Osteocyte (in vitro differentiated cells): ENCODE measurements at places on chromosomes 1 and 21. TPM values are rescaled to one million over a fixed set of nuclear protein-coding genes. Genes with fewer than 3 reads are reported as not detected.

- no peak for DNase-seq
Measured at GRCh38 chr1:109567877-109568672, 19.7 kb downstream of the GNAI3 start.

- no peak for DNase-seq
Measured at GRCh38 chr1:58854576-58854975, 70.7 kb upstream of the JUN start.

DNA sequence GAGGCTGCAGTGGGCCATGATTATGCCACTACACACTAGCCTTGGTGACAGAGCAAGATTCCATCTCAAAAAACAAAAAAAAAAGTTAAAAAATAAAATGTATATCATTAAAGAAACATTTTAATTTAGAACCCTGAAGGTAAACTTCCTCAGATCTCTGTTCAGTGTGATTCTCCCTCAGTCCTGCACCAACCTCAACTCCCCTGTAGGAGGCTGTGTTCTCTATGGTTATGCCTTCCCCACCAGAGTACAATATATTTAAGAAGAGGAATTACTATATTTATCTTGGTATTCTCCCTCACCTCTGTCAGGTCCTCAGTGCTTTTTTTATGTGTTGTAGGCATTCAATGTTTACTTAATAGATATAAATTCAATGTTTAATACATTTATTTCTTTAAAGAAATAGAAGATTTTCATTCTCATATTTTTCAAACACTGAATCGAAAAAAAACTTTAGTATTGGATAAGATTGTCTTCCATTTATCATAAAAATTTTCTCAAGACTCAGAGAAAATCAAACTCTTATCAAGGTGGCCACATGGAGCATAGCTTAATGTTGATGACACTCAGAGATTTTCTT lies 4.8 kb upstream of the LRRC8B start:
- no peak for DNase-seq

C1orf167 gene
- not detected in 2 replicates for total RNA-seq

DNA sequence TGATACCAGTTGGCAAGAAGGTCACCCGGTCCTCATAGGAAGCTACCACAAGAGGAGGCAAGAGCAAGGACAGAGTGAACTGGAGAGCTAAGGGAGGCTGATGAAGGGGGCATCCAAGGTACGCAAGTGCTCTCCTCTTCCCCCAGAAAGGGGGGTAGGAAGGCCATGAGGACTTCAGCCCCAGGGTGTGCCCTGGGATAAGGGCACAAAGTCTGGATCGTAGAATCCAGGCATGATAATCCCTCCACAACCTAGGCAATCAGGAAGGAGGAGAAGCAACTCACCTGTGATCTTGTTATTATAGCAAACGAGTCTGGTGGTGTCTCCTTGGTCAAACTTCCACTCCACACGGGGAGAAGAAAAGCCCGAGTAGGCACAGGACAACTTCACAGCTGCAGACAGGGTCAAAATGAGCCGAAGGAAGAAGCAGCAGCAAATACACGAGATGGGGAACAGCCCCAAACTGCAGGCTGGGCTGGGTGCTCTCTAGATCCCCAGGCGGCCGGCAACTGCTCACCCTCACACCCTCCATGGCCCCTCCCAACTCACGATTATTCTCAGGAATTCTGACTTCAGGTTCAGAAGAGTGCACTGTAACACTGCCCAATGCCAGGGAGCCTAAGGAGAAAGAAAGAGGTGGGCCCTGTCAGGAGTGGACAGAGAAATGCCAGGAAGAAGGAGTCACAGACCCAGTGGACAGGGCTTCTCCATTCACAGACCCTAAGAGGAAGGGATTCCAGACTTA lies 20.0 kb downstream of the F11R start:
- DNase-seq: no peak

DNA sequence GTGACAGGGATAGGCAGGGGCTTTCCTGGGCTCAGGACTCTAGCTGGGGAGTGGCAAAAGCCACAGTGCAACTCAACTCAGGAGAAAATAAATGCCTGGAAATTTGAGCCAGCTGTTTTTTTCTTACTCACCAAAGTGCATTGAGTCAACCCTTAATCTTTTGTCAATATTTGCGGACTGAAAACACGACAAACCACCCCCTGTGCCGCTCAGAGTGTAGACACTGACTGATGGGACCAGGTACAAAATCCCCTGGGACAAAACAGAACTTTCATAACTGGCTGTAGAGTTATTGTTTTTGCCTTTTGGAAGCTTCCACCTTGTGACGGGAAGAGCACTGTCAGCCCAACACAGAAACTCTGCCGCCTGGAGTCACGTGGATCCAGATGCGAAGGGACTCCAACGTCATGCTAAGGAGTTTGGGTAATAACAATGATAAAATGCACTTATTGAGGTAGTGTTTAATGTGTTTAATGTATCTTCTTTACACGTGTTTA lies 164.6 kb downstream of the PLPP3 start:
- DNase-seq: no peak

- DNase-seq: no peak
Measured at GRCh38 chr1:206784471-206784903, 12.2 kb upstream of the IL10 start.

DNA sequence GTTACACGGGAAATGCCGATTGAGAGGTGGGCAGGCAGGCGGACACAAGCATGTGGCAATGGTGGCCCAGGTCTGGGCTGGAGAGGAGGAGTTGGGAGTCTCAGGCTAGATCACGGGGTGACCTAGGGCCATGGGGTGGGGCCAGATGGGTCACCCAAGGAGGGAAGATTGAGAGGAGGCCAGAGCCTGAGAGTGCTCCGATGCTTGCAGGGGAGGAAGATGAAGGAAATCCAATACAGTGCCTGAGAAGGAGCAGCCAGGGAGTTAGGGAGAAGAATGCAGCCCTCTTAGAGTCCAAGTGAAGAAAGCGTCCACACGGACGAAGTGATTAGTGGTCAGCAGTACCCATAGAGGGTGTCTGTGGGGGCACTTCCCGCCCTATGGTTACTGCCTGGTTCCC lies 61.4 kb upstream of the FAM3B start:
- DNase-seq: peak; percentile 71

DNA sequence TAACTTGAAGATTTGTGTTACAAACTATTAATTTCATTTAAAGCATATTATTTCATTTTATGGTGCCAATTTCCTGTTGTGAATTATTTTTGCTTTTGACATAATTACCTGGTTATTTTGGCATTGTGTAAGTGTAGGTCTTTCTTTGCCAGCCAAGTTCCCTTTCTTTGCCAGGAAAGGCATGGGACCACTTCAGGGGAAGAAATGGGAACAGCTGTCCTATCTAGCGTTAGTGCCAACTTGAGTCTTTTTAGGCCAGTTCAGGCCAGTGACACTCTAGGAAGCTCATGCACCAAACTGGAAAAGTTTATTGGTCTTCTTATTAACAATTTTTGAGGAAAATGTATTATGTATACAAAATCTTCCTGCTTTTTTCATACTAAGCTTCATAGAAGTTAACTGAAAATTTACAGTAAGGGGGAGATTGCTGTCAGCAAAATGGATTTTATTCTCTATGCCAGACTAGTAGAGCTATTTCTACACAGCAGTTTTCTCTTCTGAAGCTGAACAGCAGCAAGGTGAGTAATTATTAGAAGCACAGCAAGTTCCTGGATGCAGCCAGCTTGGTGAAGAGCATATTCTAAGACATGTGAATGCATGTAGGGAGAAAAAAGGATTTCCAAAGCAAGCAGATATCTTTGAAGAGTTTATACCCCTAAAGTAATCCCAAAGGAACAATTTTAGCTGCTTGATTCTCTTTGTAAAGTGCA lies 914.6 kb upstream of the ADGRL4 start:
- DNase-seq: no peak

KRTAP12-2 gene
- not detected in 2 replicates for total RNA-seq

- DNase-seq: no peak
Measured at GRCh38 chr1:63747445-63747844, 26.4 kb upstream of the ROR1 start.

- DNase-seq: no peak
Measured at GRCh38 chr1:23556635-23557470, 2.4 kb downstream of the ID3 start.

GRCh38 chr1:45221716-45222115 lies 15.3 kb upstream of the ZSWIM5 start:
- no peak for DNase-seq

- DNase-seq: peak; percentile 51
Measured at GRCh38 chr1:41975121-41975520, 56.4 kb upstream of the HIVEP3 start.

- no peak for DNase-seq
Measured at GRCh38 chr1:241677201-241677600, 25.1 kb downstream of the WDR64 start.

OR2AK2 gene
- total RNA-seq: not detected in 2 replicates

DNA sequence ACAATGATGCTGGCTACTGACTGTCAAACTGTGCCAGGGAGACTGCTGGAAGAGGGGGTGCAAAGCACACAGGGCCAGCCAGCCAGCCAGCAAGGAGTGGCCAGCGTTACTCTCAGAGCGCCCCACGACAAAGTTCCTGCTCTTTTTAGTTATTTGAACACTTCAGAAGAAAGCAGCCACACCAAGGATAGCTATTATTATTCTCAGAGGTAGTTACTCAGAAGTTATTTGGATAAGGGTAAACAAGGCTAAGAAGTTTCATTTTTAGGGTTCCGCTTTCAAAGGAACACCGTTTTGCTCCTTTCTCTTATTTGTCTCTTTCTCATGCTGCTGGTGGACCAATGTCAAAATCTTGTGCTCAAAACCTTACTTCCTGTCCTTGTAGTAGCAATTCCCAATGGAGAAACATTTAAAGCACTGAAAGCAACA lies 59.9 kb downstream of the VANGL2 start:
- no peak for DNase-seq

- no peak for DNase-seq
Measured at GRCh38 chr21:34181431-34182039, 108.2 kb downstream of the MRPS6 start.

- DNase-seq: no peak
Measured at GRCh38 chr21:37451446-37451845, 84.9 kb downstream of the DYRK1A start.

DNA sequence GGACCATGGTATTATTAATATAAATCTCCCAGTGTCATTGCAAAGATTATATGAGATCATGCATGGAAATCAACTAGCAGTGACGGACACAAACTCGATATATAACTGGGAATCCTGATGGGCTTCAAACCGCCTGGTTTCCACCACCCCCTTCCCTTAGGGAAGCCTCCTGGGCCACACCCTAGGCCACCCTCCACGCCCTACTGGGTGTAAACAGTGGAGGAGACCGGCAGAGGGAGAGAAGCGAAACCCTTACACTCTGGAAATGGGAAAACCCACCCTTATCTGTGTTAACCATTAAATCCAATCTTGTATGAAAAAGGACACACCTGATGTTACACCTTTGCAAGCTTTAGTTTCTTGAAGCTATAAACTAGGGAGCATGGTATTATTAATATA lies 595 bp upstream of the ZNHIT6 start:
- DNase-seq: no peak

TMEM200B gene
- total RNA-seq: 19.7 and 22.5 TPM in 2 replicates

DNA sequence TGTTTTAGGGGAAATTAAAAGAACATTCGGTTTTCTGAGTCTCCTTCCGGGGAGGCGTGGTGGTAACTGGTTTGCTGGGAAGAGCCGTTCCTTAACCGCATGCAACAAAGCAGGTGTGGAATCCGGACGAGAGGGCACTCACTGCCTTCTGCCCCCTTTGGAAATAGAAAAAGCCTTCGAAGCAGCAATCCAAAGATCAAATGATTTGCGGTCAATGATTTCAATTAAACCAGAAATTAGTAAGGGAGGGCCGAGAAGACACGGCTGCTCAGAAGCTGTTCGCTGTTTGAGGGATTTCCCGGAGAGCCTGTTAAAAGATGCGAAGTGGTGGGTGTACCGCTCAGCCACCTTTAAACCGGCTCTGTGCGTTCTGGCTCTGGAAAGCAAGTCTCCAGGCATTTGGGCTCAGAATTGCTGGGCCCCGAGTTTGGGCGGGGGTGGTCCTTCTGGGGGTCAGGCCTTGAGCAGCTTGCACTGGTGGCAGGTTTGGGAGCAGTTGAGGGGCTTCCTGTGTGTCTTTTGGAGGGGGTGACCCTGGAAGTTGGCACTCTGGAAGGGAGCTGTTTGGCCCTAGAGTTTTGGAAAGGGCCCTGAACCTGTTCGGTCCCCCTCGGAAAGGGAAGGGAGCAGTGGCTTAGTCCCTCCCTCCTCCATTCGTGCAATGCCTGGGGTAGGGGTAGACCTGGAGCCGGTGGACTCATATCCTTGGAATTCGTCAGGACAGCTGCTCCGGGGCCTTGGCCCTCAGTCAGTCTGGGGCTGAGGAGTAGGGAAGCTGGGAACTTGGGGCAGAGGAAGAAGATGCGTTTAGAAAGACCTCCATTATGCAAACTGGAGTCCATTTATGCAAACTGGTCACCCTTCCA lies 3.1 kb downstream of the SIM2 start:
- no peak for DNase-seq

TLR5 gene
- not detected in 2 replicates for total RNA-seq

- DNase-seq: no peak
Measured at GRCh38 chr1:117364240-117364639, 3.0 kb upstream of the MAN1A2 start.

- DNase-seq: peak; percentile 91
Measured at GRCh38 chr1:112501810-112502641, 6.7 kb upstream of the WNT2B start.

PTGFR gene
- 2.5 and 3.0 TPM in 2 replicates for total RNA-seq

DNA sequence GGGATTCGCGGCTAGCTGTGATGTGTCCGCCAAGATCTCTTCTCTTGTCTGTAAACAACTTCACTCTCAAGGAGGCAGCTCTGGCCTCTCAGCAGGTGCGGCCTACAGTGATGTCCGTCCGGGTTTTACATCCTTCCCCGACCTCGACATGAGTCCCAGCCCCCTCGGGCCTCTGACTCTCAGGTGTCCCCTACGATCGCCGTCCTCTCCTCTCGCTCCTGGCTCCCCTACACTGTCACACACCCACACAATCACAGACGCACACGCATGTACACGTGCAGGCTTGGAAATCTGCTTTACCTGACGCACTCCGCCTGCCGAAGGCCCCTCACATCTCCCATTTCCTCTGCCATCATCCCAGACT lies 797 bp upstream of the RSPH1 start:
- DNase-seq: peak; percentile 85

GRCh38 chr21:39837861-39838359 lies 29.3 kb upstream of the PCP4 start:
- no peak for DNase-seq

PLXNA2 gene
- total RNA-seq: 19.5 and 20.5 TPM in 2 replicates

TSACC gene
- total RNA-seq: not detected in 2 replicates

DNA sequence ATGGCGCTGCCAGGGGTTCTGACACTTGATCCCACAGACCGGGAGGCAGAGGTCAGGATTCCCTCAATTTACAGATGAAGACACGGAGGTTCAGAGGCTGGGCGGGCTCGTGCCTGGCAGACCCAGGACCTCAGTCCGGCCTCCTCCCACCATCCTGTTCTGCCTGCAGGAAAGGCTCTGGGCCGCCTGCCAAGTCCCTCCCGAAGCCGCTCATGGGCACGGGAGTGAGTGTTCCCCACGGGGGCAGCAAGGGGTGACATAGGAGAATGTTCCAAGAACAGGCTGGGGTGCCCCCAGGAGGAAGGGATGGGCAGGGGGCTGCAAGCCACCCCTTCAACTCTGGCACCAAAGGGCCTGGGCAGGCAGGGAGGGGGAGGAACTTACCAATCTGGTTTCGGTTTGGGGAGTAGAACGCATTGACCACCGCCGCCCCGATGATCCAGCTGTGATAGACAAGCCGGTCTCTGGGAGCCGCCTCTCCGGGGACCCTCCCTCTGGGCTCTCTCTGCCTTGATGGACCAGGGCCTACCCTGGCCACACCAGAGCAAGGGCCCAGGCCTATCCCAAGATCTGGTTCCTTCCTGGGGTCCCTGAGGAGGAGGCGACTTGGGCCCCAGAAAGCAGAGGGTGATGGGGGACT lies 7.5 kb downstream of the PRXL2B start:
- peak; percentile 84 for DNase-seq
